Stimulated activated naive B cell treated with anti-CD40 and anti-IgM and Interleukin-4, amounts not matched to agents 10 μg/mL and 1 μg/mL and 100 μg/mL, for 72 hours (primary cell): ENCODE measurements at places on chromosomes 7 and 10.

DNA sequence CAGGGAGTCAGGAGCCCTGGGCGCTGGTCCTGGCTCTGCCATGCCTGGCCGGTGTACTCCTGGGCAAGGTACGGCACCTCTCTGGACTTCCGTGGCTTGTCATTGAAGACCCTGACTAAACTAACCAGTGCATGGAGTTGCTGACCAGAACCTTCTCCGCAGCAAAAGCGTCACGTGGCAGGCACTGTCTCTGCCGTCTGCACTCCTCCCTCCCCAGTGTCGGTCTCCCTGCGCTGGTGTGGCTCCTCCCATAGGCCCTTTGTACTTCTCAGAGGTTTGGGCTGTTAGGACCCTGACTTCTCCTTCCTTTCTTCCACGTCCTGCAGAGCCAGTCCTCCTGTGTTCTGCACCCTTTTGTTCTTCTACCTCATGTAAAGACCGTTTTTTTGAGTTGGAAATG is 100.6 kb upstream of the CREB5 start:
- DNase-seq = no peak
- no peak overlapping the region for H3K4me3 ChIP-seq
- H3K4me1 ChIP-seq = peaks cover 10% of the 10 kb centered on the region
- no peak overlapping the region for H3K27ac ChIP-seq
- H3K36me3 ChIP-seq = no peaks in the 10 kb centered on the region

DNA sequence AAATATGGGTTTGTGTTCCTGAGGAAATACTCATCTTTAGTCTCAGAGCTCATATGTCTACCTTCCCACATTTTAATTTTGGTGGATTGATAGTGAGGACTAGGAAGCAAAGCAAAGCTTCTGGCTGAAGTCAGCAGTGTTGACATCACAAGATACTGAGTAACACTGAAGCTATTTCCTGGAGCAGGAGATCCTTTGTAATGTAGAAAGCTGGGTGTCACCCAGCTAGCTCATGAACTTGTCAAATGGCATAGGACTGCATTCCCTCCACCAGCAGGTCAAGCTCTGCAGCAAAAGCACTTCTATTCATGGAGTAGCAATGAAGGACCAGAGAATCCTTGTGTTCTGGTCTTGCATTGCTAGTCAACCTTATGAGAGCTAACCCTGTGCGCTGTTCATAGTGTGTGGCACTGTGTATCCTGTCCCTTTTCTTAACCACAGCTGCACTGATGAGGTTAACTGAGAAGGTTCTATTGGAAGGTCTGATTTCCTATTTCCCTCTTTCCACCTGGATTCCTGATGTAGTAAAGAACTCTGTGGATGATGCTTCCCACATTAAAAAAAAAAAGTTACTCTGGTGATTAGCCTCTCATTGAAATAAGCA is 94.8 kb upstream of the ZNF804B start:
- H3K4me3 ChIP-seq = no peak overlapping the region
- no peaks in the 10 kb centered on the region for H3K4me1 ChIP-seq
- H3K27ac ChIP-seq = no peak overlapping the region

GRCh38 chr10:14439451-14440259 is 108.9 kb upstream of the FRMD4A start:
- no peak overlapping the region for H3K4me3 ChIP-seq
- H3K27me3 ChIP-seq = peaks cover 34% of the 10 kb centered on the region
- DNase-seq = no peak
- H3K36me3 ChIP-seq = no peaks in the 10 kb centered on the region
- no peak overlapping the region for H3K27ac ChIP-seq

- DNase-seq = no peak
- no peak overlapping the region for H3K27ac ChIP-seq
- H3K36me3 ChIP-seq = no peaks in the 10 kb centered on the region
- H3K4me3 ChIP-seq = no peak overlapping the region
- no peaks in the 10 kb centered on the region for H3K4me1 ChIP-seq
These were observed 55.4 kb downstream of the GRID1 start for GRCh38 chr10:86311190-86311589.

DNA sequence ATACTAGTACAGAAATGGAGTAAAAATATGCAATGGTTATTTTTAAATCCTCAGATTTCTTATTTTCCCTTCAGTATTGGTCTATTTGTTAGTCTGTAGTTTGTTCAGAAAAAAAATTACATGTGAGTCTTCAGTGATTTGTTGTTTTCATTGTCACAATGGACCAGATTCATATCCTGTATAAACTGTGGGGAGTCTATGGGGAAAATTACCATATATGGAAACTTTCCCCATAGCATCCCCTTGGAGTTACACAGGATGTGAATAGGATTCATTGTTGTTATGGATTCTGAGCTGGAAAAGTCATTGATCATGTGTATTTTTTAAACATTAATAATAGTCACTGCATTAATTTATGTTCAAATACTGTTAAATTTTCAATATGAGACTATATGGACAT is 72.6 kb downstream of the ST7 start:
- no peaks in the 10 kb centered on the region for H3K36me3 ChIP-seq
- no peak for DNase-seq
- H3K4me1 ChIP-seq = no peaks in the 10 kb centered on the region
- H3K4me3 ChIP-seq = no peak overlapping the region
- H3K27ac ChIP-seq = no peak overlapping the region

DNA sequence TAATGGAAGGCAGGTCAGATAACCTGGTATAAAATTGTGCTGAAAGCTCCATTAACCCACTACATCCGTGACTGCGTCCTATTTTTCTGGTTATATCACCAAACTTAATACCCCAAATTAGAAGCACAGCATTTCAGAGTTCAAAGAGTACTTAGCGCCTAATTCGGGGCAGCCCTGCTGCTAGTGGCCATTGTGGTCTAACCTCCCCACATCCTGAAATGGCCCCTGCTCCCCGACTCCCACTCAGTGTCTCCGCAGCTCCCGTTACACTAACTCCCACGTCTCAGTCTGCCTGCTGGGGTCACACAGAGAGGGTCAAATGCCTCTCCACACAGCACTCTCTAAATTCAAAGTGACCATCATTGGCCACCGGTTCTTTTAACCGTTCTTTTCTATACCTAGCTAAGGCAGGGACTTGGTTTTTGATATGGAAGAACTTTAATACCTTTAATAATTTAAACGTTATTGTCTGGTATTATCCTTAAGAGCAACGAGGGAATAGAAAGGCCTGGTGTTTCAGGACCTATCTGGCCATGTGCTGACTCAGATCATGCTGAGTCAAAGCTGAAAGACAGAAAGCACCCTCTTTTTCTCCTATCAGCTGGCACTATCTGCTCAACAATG is 117.1 kb downstream of the KMT2E start:
- H3K27me3 ChIP-seq = no peaks in the 10 kb centered on the region
- peaks cover 27% of the 10 kb centered on the region for H3K36me3 ChIP-seq
- DNase-seq = no peak
- peaks cover 19% of the 10 kb centered on the region for H3K4me1 ChIP-seq

- H3K36me3 ChIP-seq = no peaks in the 10 kb centered on the region
- H3K4me1 ChIP-seq = peaks cover 30% of the 10 kb centered on the region
- H3K27me3 ChIP-seq = peaks cover 5% of the 10 kb centered on the region
- H3K4me3 ChIP-seq = no peak overlapping the region
These were observed 73.1 kb upstream of the UCN3 start for GRCh38 chr10:5291501-5292195.

DNA sequence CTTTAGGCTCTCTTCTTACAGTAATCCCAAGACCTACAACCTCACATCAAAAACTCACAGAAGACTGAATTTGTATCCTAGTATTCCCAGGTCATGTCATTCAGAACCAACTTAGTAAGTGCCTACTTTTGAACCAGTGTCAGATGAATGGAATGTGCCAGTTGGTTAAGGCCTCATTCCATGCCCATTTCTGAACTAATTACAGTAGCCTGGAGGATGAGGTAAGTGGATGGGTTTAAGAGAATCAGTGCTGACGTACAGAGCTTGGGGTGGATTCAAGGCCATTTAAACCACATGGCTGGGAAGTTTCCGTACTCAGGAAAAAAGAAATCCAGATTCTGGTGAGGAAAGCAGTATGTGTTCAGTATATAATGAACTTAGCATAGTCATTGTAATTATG is 21.9 kb upstream of the FOXP2 start:
- no peak overlapping the region for H3K27ac ChIP-seq
- H3K4me3 ChIP-seq = no peak overlapping the region
- H3K36me3 ChIP-seq = no peaks in the 10 kb centered on the region
- no peak for DNase-seq
- no peaks in the 10 kb centered on the region for H3K27me3 ChIP-seq

DNA sequence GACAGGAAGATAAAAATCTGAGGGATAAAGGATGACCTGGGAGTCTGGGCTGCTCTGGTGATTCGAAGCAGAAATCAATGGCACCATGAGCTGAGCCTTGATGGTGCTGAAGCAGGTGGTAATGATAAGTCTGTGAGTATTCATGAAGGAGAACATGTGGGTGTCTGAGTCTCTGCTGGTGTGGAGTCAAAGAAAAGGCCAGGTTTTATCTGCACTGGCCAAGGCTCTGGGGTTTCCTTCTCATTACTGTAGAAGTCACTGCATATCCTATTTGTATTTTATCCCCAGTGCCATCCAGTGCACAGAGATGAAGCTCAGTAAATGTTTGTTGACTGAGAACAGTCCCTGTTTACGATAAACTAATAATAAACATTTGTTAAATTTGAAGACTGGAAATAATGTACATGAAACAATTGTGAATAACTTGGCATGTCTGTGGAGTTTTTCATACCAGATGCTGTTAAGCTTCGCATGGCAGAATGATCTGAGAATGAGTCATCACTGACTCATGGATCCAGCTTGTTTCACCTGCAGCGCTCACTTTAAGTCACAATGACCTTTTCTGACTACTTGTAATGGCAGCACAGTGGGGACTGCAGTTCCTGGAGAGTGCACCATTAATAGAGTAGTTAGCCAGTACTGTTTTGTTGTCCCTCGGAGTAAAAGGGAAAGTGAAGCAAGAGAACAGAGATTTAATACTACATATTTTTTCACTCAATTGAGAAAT is 538.5 kb downstream of the HTR7 start:
- H3K4me3 ChIP-seq = no peak overlapping the region
- H3K4me1 ChIP-seq = peaks cover 7% of the 10 kb centered on the region
- H3K27me3 ChIP-seq = peaks cover 11% of the 10 kb centered on the region
- peak; percentile 12 for DNase-seq
- no peak overlapping the region for H3K27ac ChIP-seq

GRCh38 chr10:29865700-29866355 is 193.6 kb downstream of the JCAD start:
- H3K4me1 ChIP-seq = no peaks in the 10 kb centered on the region
- H3K27me3 ChIP-seq = peaks cover 6% of the 10 kb centered on the region
- no peak overlapping the region for H3K27ac ChIP-seq
- H3K4me3 ChIP-seq = no peak overlapping the region
- no peaks in the 10 kb centered on the region for H3K36me3 ChIP-seq
- no peak for DNase-seq

- peaks cover 7% of the 10 kb centered on the region for H3K4me1 ChIP-seq
- H3K4me3 ChIP-seq = no peak overlapping the region
- H3K27me3 ChIP-seq = peaks cover 52% of the 10 kb centered on the region
- no peaks in the 10 kb centered on the region for H3K36me3 ChIP-seq
- H3K27ac ChIP-seq = no peak overlapping the region
- no peak for DNase-seq
These were observed 124.7 kb upstream of the CTBP2 start for GRCh38 chr10:125284875-125285597.

DNA sequence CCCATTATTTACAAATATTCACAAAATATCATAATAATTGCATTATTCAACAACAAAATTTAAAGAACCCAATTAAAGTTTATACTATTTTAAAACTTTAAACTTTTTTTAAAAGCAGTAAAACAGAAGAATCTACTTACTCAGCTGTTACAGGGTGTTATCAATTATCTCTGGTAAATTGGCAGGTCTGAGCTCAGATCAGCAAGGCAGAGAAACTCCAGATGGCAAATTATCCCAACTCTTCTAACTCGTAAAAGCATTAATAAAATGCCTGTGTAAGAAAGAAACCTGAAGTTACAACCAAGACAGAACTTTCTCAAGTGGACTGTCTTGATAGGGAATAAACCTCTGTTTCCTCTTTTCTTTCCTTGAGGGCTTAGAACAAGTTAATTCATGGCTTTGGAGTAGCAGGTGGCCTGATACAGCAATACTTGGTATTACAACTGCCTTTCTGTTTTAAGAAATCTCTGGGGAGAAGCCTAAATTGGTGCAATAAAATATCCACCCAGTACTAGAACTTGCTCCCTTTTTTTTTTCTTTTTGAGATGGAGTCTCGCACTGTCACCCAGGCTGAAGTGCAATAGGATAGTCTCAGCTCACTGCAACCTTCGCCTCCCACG is 275.3 kb upstream of the MKLN1 start:
- peaks cover 42% of the 10 kb centered on the region for H3K4me1 ChIP-seq
- no peak overlapping the region for H3K4me3 ChIP-seq
- H3K36me3 ChIP-seq = peaks cover 42% of the 10 kb centered on the region
- DNase-seq = no peak

- H3K4me1 ChIP-seq = peaks cover 21% of the 10 kb centered on the region
- no peaks in the 10 kb centered on the region for H3K36me3 ChIP-seq
- H3K27me3 ChIP-seq = no peaks in the 10 kb centered on the region
- H3K4me3 ChIP-seq = no peak overlapping the region
These were observed 8.0 kb upstream of the ZNRF2 start for GRCh38 chr7:30276203-30276900.
